ENCODE measurements at places on chromosomes 5 and 9. TPM values are rescaled to one million over a fixed set of nuclear protein-coding genes. Genes with fewer than 3 reads are reported as not detected.

- H3K4me3 ChIP-seq, result no peak overlapping the region
- DNase-seq, result no peak
- no peak overlapping the region for H3K27ac ChIP-seq
- H3K4me1 ChIP-seq, result no peaks in the 10 kb centered on the region
Observed at GRCh38 chr5:10393491-10393890, 40.0 kb downstream of the MARCHF6 start.

DNA sequence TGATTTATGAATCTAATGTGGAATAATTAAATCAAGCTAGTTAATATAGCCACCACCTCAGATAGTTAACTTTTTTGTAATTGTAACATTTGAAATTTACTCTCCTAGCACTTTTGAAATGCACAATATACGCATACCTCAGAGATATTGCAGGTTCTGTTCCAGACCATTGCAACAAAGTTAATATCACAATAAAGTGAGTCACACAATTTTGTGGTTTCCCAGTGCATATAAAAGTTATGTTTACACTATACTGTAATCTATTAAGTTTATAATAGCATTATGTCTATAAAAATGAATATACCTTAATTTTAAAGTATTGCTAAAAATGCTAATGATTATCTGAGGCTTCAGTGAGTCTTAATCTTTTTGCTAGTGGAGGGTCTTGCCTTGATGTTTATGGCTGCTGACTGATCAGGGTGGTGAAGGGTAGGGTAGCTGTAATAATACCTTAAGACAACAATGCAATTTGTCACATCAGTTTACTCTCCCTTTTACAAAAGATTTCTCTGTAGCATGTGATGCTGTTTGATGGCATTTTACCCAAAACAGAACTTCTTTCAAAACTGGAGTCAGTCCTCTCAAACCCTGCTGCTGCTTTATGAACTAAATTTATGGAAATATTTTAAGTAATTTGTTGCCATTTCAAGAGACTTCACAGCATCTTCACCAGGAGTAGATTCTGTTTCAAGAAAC lies 235.1 kb upstream of the ADAMTSL1 start:
- H3K27ac ChIP-seq, result no peak overlapping the region
- H3K36me3 ChIP-seq, result no peaks in the 10 kb centered on the region
- DNase-seq, result no peak
- H3K27me3 ChIP-seq, result peaks cover 13% of the 10 kb centered on the region

DNA sequence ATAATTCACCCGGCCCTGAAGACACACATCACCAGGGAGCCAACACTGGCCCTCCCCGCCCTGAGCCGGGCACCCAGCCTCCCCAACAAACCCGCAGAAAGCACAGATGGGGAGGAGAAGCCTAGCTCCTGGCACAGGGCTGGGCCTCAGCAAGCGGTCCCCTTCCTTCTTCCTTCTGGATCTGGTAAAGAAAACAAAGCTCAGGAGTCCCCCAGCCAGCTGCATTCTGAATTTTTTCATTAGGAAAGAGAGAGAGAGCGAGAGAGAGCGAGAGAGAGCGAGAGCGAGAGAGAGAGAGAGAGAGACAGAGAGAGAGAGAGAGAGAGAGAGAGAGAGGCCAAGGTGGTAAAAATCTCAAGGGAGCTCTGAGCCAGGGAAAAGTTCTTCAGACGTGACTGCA lies 195.7 kb downstream of the CRB2 start:
- DNase-seq, result no peak
- no peaks in the 10 kb centered on the region for H3K27me3 ChIP-seq
- H3K4me1 ChIP-seq, result peaks cover 35% of the 10 kb centered on the region
- H3K36me3 ChIP-seq, result peaks cover 27% of the 10 kb centered on the region
- H3K27ac ChIP-seq, result no peak overlapping the region
- H3K4me3 ChIP-seq, result no peak overlapping the region

DNA sequence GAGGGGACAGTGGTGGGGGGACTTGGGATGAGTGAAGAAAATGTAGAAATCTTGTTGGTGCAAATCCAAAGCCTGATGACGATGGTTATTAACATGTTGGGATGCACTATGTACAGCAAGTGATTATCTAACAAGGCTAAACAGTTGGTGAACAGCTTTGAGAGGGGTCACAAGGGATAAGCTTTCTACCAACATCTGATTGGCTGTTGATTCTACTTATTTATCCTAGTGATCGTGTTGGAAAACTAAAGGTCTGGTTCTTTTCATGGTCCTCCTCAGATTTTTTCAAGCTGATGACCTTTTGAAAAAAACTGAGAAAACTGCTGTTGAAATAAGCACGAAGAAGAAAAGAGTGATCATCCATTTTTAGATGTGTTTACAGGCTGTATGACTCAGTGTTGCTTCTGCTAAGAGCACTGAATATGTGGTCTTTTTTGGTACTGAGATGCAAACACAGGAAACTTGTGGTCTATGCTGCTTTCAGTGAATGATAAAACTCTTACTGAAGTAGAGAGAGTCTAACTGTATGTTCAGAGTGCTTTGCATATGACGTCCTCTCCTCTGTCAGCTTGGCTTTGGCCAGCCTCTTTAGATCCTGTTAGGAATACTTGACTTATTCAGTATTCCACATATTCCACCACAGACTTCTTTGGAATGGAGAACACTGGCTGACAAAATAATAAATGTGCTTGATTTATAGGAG lies 174.8 kb downstream of the SLF1 start:
- H3K4me3 ChIP-seq, result peak overlapping the region; percentile 24
- H3K36me3 ChIP-seq, result no peaks in the 10 kb centered on the region
- H3K27me3 ChIP-seq, result no peaks in the 10 kb centered on the region
- peak; percentile 46 for DNase-seq

DNA sequence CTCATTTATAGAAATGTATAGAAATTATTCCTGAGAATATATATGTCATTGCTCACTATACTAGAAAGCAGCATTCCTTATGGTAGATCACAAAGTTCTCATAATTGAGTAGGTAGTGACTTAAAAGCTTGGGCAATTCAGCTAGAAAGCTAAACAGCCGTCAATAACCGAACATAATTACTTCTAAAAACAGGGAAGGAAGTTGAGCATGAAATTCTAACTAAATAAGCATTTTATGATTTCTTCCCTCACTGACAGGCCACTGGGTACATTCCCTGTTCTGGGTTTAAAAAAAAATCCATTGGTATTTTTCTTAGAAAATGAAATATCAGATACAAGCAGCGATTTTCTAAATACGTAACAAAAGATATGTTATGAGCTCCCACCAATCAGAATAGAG lies 91.1 kb upstream of the DAB2 start:
- no peaks in the 10 kb centered on the region for H3K36me3 ChIP-seq
- H3K27me3 ChIP-seq, result peaks cover 6% of the 10 kb centered on the region
- H3K27ac ChIP-seq, result no peak overlapping the region
- no peak overlapping the region for H3K4me3 ChIP-seq

DNA sequence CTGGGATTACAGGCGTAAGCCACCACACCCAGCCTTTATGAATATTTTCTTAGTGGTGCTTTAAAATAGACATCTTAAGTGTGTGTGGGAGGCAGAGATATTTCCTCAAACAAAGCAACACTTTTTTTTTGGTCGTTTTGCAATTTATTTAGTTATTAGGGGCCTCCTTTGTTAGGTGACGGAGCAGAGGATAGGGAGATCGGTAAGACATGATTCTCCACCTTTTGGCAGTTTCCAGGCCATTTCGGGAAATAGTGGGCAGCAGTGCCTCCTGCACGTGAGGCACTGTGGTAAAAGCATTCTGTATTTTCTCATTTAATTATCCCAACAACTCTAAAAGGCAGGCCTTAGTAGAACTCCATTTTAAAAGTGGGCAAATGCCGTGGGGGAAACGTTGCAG lies 1.9 kb downstream of the OCLN start:
- DNase-seq, result no peak
- no peaks in the 10 kb centered on the region for H3K36me3 ChIP-seq
- peaks cover 52% of the 10 kb centered on the region for H3K27me3 ChIP-seq
- peaks cover 3% of the 10 kb centered on the region for H3K4me1 ChIP-seq
- H3K27ac ChIP-seq, result no peak overlapping the region

IFNK gene
- not detected for total RNA-seq

Data from activated naive CD4-positive, alpha-beta T cell treated with anti-CD3 and anti-CD28 coated beads for 36 hours (primary cell).